ENCODE measurements at places on chromosomes 11 and 22.

DNA sequence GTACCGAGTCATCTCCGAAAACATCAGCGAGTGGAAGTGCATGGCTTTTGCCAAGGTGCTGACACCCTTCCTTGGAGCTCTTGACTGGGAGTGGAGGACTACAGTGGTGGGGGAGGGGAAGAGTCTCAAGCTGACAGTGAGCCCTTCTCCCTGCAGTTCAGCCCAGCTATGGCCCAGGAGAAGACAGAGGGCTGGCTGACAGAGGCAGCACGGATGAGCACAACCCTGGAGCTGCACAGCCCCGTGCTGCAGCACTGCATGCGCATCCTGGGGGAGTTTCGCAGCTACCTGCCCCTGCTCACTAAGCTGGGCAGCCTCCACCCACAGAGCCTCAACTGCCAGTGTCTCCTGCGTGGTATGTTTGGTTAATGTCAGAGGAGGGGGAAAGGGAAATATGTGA lies 41.4 kb downstream of the DNHD1 start:
- no peak for DNase-seq

- DNase-seq = no peak
Measured at GRCh38 chr11:21059879-21060278, 390.5 kb downstream of the NELL1 start.

DNA sequence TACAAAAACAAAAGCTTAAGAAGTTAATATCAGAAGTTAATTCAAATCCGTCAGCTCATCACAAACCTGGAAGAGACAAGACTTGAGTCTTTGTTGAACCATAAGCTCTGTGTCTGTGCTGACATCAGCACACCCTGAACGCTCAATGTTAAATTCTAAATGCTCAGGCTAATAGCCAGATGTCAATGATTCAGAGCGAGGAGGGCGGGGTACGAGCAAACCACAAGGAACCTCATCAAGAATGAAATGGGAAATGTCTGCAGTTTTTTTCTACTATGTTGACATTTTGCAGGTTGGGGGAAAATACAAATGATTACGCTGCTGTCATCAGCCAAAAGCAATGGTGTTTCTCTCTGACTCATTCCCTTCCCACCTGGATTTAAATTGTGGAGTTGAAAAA lies 1057.2 kb downstream of the NTM start:
- DNase-seq = no peak

DNA sequence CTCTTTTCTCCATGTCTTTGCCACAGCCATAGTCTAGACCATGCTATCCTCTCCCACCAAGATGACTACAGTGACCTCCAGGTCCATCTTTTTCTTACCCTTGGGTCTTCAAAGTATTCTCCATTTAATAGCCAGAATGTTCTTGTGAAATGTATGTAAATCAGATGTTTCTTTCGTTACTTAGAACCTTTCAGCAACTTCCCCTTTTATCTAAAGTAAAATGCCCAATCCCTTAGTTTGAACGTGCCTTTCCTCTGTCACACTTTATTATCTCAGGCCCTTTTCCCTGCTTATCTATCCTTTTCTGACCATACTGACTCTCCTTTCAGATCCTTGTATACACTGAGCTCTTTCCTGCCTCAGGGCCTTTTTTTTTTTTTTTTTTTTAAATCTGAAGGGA lies 17.9 kb downstream of the RBM4B start:
- no peak for DNase-seq

GRCh38 chr22:46140989-46141928 lies 9.1 kb upstream of the PPARA start:
- peak; percentile 65 for DNase-seq

DNA sequence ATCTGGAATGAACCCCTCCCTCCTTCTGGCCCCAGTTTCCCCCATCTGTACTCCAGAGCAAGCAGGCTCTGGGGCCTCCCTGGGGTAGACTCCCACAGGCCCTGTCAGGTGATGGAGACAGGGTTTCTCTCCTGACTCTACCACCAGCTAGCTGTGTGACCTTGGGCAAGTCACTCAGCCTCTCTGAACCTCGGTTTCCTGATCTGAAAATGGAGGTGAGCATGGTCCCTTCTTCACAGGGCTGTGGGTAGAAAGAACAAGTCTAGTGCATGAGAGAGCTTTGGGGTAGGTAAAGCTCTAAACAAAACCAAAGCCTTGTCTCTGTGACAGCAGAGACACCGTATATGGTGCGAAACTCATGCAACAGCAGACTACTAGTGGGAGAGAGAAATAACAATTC lies 5.6 kb downstream of the CD5 start:
- DNase-seq = no peak
